Uterus (tissue), 4 donors: ENCODE measurements at places on chromosomes 2 and 18. TPM values are rescaled to one million over a fixed set of nuclear protein-coding genes. Genes with fewer than 3 reads are reported as not detected.

The GALNT14 gene
- total RNA-seq, result not detected

The DAW1 gene
- not detected for total RNA-seq

The CABLES1 gene
- 8.5 TPM for total RNA-seq

The FSIP2 gene
- 1.9 TPM for total RNA-seq

The ASB18 gene
- not detected for total RNA-seq

The ANKRD62 gene
- not detected for total RNA-seq

The VIL1 gene
- total RNA-seq, result not detected

The TUBA4B gene
- total RNA-seq, result 0.83 TPM

The ITGA6 gene
- total RNA-seq, result 195 TPM

The ELOA2 gene
- not detected for total RNA-seq

The UGT1A9 gene
- not detected for total RNA-seq

The TFPI gene
- total RNA-seq, result 135 TPM

The YES1 gene
- total RNA-seq, result 158 TPM

The IL18R1 gene
- total RNA-seq, result 4.8 TPM

The REG3G gene
- total RNA-seq, result 0.35 TPM

The KIAA2012 gene
- total RNA-seq, result 0.26 TPM

The NT5DC4 gene
- total RNA-seq, result not detected

The SLC9A4 gene
- total RNA-seq, result 1.2 TPM

The TCF7L1 gene
- 10.2 TPM for total RNA-seq

The CCDC85A gene
- 23.2 TPM for total RNA-seq

The DCDC2C gene
- total RNA-seq, result not detected

The GALNT13 gene
- total RNA-seq, result 0.29 TPM

The POMC gene
- 1.4 TPM for total RNA-seq

The FAP gene
- 30.6 TPM for total RNA-seq

The MC4R gene
- total RNA-seq, result not detected

The DNAJC5G gene
- total RNA-seq, result 3.9 TPM

The DUSP2 gene
- 2.4 TPM for total RNA-seq

The SNRNP200 gene
- total RNA-seq, result 88.4 TPM

The TTR gene
- total RNA-seq, result not detected

The PLGLB2 gene
- total RNA-seq, result 0.26 TPM

The DNMT3A gene
- 14.1 TPM for total RNA-seq

The ERBB4 gene
- 13.3 TPM for total RNA-seq

The MSH2 gene
- 20.3 TPM for total RNA-seq

The RAB27B gene
- total RNA-seq, result 4.4 TPM

The ALPI gene
- not detected for total RNA-seq

The RTP5 gene
- total RNA-seq, result not detected

The EMILIN1 gene
- 377 TPM for total RNA-seq

The GPR17 gene
- total RNA-seq, result not detected

The CDCA7 gene
- 31.0 TPM for total RNA-seq

The DPYSL5 gene
- not detected for total RNA-seq

The FIGN gene
- 3.6 TPM for total RNA-seq

The TUBB8B gene
- 0.46 TPM for total RNA-seq

The WDR54 gene
- 12.3 TPM for total RNA-seq

The CFAP221 gene
- total RNA-seq, result 4.4 TPM

The PTH2R gene
- total RNA-seq, result not detected

The BCL11A gene
- total RNA-seq, result 3.6 TPM

The UGT1A4 gene
- not detected for total RNA-seq

The EIF2B4 gene
- 51.7 TPM for total RNA-seq

The EGR4 gene
- total RNA-seq, result not detected

The SKOR2 gene
- not detected for total RNA-seq

The HAAO gene
- total RNA-seq, result 23.0 TPM

The FHOD3 gene
- total RNA-seq, result not detected

The GKN2 gene
- total RNA-seq, result not detected

The STARD7 gene
- 76.0 TPM for total RNA-seq

The SOX11 gene
- not detected for total RNA-seq
